Pancreas (tissue), 10 donors: ENCODE measurements at places on chromosomes 5 and 9. TPM values are rescaled to one million over a fixed set of nuclear protein-coding genes. Genes with fewer than 3 reads are reported as not detected.

- DNase-seq: no peak
These were observed 581.8 kb downstream of the TAF11L14 start for GRCh38 chr5:18216016-18216415.

- DNase-seq: no peak
These were observed 551.0 kb downstream of the KIF4B start for GRCh38 chr5:155564541-155564940.

DNA sequence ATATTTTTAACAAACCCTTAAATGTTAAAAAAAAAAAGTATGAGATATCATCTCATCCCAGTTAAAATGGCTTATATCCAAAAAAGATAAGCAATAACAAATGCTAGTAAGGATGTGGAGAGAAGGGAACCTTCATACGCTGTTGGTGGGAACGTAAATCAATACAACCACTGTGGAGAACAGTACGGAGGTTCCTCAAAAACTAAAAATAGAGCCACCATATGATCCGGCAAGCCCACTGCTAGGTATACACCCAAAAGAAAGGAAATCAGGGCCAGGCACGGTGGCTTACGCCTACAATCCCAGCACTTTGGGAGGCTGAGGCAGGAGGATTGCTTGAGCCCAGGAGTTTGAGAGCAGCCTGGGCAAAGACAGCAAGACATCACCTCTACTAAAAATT, 3.0 kb downstream of the MTMR12 start:
- no peak for DNase-seq

IRX4 gene
- not detected for total RNA-seq

OSMR gene
- 8.8 TPM for total RNA-seq

DNA sequence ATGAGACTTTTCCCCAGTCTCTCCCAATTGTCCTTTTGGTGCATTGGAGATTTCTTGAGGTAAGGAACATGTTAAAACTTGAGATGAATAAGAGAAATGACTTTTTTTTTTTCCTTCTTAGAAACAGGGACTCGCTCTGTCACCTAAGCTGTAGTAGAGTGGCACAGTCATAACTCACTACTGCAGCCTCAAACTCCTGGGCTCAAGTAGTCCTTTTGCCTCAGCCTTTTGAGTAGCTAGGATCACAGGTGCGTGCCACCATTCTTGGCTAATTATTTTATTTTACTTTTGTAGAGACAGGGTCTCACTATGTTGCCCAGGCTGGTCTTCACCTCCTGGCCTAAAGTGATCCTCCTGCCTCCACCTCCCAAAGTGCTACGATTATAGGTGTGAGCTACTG, 25.9 kb downstream of the CDC42SE2 start:
- DNase-seq: no peak

- DNase-seq: no peak
These were observed 42.4 kb downstream of the MRRF start for GRCh38 chr9:122307061-122307460.

DNA sequence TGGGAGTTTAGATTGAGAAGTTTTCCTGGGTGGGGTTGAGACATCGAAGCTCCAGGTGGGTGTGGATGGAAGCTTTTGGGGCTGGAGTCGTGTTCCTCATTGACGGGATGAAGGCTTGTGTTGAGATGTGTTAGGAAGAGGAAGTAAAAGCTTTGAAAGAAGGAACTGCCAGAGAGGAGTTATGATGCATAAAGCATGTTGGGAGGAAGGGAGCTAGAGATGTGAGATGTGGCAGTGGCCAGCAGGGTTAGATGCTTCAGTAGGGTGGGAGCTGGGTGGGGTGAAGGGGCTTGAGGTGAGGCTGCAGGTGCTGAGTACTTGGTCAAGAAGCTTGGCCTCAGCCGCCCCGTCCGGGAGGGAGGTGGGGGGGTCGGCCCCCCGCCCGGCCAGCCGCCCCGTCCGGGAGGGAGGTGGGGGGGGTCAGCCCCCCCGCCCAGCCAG, 56.7 kb downstream of the HSPA4 start:
- no peak for DNase-seq

ANKS6 gene
- total RNA-seq: 11.2 TPM

GRCh38 chr9:127903557-127904475, 4.4 kb upstream of the ST6GALNAC6 start:
- no peak for DNase-seq

- peak; percentile 88 for DNase-seq
These were observed 22.0 kb upstream of the MAPK9 start for GRCh38 chr5:180313677-180314505.

- DNase-seq: no peak
These were observed 296.7 kb downstream of the ARL15 start for GRCh38 chr5:54013556-54014194.
